IPS-NIHi11 (cell line): ENCODE measurements at places on chromosomes 12 and 14.

DNA sequence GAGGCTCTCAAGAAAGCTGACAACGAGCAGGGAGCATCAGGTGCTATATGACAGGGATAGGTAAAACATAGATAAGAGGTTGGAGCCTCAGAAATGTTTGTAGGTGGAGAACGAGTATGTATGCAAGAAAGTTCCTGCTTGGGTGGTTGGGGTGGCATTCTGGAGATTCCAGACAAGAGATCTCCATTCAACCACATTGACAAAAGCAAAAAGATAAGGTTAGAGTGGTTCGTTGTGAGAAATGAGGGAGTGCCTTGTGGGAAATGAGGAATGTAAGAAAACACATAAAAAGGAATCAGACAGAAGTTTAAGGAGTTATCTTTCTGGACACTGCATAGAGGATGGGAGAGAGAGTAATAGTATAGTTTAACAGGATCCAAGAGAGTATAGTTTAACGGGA, 290.3 kb downstream of the DPF3 start:
- no peak for DNase-seq

DNA sequence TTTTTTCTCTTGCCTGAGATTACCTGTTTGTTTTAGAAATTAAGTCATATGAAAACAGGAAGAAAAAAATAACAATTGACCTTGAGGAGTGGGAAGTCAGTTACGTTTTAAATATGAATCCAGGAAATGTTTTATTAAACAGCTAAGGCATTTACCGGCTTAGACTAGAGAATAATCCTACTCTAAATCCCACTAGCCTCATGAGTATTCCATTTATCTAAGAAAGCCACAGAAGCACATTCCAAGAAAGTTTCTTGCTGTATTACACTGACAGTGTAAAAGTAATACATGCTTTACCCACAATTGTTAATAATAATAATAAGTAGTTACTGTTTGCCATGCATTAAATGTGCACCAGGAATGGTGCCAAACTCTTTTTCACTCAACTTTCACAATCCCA, 90.9 kb downstream of the BMP4 start:
- no peak for DNase-seq

DNA sequence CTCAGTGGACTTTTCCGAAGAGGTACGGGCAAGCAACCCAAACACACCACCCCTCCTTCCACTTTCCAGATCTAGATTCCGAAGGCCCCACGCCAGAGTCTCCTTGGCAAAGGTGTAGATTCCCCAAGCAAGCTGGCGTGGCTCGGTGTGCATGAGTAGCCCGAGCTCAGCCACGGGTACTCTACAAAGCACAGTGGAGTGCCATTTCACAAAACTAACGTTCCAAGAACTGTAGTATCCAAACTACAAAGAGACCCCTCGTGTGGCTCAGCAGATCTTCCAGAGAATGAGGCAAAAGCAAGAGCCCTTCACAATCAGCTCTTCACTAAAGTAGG, 72.1 kb downstream of the FOXN3 start:
- DNase-seq = no peak

GRCh38 chr14:101509730-101510371, 51.4 kb upstream of the DIO3 start:
- DNase-seq = no peak

- DNase-seq = no peak
These were observed 198.6 kb downstream of the ESR2 start for GRCh38 chr14:64095620-64096019.
